ENCODE measurements at places on chromosomes 11 and 22.

DNA sequence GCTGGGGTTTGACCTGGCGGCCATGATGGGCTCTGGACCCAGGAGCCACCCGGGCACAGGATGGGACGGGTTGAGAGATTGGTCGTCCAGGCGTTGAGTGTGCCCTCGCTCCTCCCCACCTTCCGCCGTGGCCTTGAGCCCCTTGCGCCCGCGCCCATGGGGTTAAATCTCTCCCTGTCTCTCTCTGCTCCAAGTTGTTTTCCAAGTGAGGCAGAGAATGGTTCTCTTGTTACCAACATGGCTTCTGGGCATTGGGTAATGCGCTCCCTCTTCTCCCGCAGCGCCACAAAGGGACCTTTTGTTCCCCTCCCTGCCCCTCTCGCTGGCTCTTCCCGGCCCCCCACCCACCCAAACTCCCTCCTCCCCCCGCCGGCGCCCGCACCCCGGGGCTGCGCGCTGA is 18.8 kb upstream of the PICK1 start:
- no peak for DNase-seq

GRCh38 chr11:84993386-84993785 is 633.8 kb downstream of the DLG2 start:
- no peak for DNase-seq

GRCh38 chr11:111635706-111636045 is 33.4 kb downstream of the SIK2 start:
- peak; percentile 64 for DNase-seq

DNA sequence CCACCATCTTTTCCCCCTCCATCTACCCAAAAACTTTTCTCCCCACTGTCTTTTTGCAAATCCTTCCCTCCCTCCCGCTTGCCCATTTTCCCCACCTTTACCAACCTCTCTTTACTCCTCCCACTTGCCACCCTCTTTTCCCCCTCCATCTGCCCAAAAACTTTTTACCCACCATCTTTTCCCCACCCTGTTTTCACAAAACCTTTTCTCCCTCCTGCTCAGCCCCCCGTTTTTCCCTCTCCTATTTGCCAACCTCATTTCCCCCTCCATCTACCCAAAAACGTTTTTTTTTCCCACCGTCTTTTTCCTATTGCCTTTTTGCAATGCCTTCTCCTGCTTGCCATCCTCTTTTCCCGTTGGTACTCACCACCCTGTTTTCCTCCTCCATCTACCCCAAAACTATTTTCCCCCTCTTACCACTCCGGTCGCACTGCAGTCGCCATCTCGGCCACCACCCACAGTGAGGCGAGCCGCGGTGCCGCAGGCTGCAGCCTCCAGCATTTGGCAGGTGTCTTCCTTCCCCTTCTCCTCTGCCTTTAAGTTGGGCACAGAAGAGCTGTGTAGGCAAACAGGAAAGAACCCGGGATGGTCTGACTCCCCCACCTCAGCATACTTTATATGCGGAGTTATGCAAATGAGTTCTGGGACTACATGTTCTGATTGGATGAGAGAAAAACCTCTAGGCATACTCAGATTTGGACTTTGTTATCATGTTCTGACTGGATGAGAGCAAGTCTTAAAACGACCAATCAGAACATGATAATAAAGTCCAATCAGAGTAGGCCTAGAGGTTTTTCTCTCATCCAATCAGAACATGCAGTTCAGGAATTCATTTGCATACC is 121.2 kb upstream of the VPREB1 start:
- no peak for DNase-seq

- DNase-seq, result peak; percentile 92
These were observed 10.6 kb downstream of the SLC6A5 start for GRCh38 chr11:20609727-20610707.

DNA sequence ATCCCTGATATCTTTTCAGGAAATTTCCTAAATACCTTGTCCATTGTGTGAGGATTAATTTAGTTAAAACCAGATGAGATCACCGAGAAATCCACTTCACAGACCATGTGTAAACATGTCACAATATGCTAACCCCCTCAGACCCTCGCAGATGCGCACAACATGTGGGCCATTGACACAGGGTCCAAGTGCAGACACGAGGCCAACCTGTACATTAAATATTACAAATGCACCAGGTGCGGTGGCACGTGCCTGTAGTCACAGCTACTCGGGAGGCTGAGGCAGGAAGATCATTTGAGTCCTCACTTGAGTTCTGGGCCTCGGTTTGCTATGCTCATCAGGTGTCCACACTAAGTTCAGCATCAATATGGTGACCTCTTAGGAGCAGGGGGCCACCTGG is 9.9 kb upstream of the TMPRSS4 start:
- no peak for DNase-seq

GRCh38 chr11:60164550-60165075 is 18.3 kb downstream of the MS4A6A start:
- DNase-seq, result no peak

- DNase-seq, result no peak
These were observed 27.1 kb downstream of the MAPK1 start for GRCh38 chr22:21840236-21840823.
